ENCODE measurements at places on chromosomes 4 and X.

GRCh38 chr4:154354883-154355282, 136.7 kb downstream of the DCHS2 start:
- DNase-seq: no peak

- no peak for DNase-seq
Observed at GRCh38 chrX:53085661-53086229, 3.6 kb downstream of the TSPYL2 start.

DNA sequence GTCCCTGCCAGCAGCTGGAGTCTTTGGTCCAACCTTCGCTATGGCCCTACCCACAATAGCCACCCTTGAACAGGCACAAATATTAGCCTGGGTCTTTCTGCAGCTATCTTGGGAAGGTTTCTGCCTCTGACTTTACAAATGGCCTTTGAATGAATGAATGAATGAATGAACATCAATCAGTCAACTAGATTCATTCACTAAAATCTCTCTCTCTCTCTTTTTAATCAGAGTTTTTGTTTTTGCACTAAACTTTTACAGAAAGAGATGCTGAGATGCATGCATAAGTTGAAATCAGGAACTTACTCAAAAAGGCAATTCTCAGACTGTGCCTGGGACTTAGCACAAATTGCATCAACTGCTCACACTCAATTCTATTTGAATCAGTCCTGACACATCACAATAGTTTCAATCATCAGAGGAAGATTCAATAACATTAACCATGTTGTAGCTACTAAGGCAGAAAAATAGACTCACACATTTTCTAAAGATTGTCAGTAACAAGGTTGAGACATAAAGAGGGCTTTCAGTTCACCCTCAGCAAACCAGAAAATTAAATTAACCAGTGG, 55.0 kb downstream of the ANXA3 start:
- DNase-seq: no peak

DNA sequence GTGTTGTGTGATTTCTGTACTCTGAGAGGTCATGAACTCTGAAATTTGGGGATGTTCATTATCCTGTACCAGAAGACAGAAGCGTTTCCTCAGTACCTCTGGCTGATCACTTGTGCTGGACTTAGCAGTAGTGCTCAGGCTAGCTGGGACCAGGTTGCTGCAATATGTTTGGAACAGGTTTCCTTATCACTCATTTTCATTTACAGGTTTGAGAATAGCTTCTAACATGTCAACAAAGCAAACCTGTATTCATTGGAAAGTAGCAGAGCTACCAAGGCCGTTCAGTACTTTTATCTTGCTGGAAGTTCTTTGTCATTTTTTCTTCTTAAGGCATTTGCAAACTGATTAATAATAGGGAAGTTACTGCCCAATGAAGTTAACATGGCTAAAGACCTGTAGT, 242.9 kb upstream of the ANKRD50 start:
- no peak for DNase-seq

GRCh38 chr4:168409089-168409801, 71.0 kb downstream of the DDX60L start:
- DNase-seq: no peak

Data from stimulated activated CD8-positive, alpha-beta memory T cell treated with anti-CD3 and anti-CD28 coated beads, Interleukin-4, amount 100 ng/mL, for 24 hours (primary cell).